ENCODE measurements at places on chromosomes 12 and 14.
A peak's percentile ranks its signal among the peaks of the same experiment; 100 is the strongest.

DNA sequence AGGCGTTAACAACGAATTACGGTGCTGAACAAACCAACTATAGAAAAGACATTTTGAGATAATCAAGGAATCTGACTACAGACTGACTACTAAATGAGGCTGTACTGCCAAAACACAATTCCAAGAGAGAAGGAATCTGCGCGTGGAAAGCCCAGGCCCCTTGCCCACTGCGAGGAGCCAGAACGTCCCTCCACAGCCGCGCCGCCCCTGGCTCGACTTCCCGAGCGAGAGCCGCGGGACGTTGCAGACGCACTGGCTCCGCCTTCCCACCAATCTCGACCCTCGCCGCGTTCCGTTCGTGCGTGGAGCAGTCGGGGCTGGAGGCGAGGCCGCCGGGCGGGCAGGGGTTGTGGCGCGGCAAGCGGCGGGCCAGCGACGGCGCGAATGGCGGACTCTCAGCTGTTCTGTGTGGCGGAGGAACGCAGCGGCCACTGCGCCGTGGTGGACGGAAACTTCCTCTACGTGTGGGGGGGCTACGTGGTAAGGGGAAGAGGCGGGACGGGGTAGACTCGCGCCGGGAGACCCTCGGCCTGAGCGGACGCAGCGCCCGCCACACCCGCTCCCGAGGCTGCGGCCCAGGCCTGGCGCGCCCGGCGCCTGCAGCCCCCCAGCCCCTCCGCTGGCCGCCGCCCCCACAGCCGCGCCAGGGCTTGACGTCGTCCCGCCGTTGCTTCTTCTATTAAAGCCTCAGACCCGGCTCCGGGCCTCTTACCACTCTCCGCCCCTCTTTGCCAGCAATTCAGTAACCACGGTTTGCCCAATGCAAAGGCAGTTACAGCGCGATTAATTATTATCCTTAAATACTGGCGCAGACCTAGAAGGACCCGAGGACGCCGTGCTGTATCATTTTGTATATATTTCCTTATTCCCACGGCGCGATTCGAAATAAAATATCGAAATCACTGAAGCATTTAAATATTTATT is at the start of gene KLHDC1:
Gene KLHDC1 (plus strand): TSS at position 310 of the 924 bp plus-strand sequence. CDS start 75 bp downstream, at position 385.
- peak; percentile 29 for DNase-seq

- no peak for DNase-seq
These were observed 1.9 kb downstream of the CCDC91 start for GRCh38 chr12:28192125-28192524.

- DNase-seq = no peak
These were observed 18.3 kb downstream of the SLC17A8 start for GRCh38 chr12:100375038-100375735.

DNA sequence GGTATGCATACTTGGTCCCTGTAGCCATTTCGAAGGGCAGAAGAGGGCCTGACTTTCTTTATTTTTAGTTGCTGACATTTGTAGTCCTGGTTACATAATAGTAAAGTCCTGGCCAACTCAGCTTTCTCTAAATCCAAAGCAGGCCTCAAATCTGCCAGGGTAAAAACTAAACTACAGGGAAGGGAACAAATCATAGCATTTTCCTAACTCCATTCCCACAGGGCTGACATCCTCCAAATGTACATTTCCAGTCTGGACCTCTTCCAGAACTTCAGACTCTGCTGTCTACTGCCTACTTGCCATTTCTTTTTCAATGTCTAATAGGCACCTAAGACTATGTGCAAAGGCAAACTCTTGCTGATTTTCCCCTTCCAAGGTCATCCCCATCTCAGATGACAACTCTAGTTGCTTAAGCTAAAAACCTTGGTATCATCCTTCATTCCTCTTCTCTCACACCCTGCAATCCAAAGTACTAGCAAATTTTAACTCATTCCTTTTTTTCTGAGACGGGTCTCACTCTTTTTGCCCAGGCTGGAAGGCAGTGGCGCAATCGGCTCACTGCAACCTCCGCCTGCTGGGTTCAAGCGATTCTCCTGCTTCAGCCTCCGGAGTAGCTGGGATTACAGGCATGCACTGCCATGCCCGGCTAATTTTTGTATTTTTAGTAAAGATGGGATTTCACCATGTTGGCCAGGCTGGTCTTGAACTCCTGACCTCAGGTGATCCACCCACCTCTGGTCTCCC is 2.0 kb downstream of the DDIT3 start:
- DNase-seq = no peak

DNA sequence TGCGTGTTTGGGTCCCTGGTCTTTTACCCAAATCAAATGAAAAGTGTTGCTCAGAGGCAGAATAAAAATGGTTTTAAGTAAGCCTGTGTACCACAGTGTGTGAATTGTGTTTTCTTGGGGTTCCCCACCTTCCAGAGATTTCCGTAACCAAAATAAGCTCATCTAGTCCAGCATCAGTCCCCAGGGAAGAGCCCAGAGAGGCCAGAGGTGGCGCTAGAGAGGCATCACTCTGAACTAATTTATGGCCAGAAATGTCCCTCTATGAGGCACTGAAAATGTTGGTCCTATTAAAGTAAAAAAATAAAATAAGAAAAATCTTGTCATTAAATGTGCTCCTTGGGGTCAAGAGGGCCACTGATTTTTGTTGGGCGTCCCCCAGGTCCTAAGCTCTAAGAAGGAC is 24.9 kb upstream of the PRKAB1 start:
- no peak for DNase-seq

DNA sequence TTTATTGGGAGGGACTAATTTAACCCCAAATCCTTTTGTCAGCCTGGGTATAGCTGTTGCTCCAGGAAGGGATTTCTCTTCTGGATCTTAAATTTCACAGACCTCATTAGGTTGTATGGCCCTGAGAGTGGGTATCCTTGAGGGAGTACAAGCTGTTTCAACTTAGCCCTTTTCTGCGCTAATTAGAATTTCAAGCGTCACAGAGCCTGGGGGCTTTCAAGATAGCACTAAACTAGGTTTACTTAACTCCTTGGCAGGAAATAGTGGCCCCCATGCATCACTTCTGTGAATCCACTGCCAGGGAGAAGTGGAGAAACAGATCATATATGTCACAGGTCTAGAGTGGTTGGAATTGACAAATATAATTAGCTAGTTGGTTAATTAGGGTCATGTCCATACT is 5.9 kb upstream of the PDE1B start:
- DNase-seq = no peak
